A549 treated with ZK216348 at 1 μM for 4 hours (cell line): ENCODE measurements at places on chromosomes 2 and 18. TPM values are rescaled to one million over a fixed set of nuclear protein-coding genes. Genes with fewer than 3 reads are reported as not detected.

CCDC121 gene
- 2.7 to 4.6 TPM (median 4.0 TPM) in 5 replicates for total RNA-seq

RRM2 gene
- 178 to 242 TPM (median 221 TPM) in 5 replicates for total RNA-seq

HTR2B gene
- not detected in 5 replicates for total RNA-seq

TMEM247 gene
- total RNA-seq = not detected in 5 replicates

MGAT4A gene
- 1.3 to 2.3 TPM (median 2.0 TPM) in 5 replicates for total RNA-seq

COLEC11 gene
- 0.39 to 1.4 TPM (median 0.47 TPM) in 5 replicates for total RNA-seq
